ENCODE measurements at places on chromosomes 6 and 20.

- no peak for DNase-seq
Observed at GRCh38 chr20:54431156-54431944, 44.0 kb upstream of the DOK5 start.

GRCh38 chr6:53411451-53411850 is 62.7 kb upstream of the ELOVL5 start:
- no peak for DNase-seq

- DNase-seq, result no peak
Observed at GRCh38 chr20:22815603-22816315, 219.4 kb upstream of the SSTR4 start.

- no peak for DNase-seq
Observed at GRCh38 chr6:84546427-84546914, 217.9 kb downstream of the TBX18 start.

DNA sequence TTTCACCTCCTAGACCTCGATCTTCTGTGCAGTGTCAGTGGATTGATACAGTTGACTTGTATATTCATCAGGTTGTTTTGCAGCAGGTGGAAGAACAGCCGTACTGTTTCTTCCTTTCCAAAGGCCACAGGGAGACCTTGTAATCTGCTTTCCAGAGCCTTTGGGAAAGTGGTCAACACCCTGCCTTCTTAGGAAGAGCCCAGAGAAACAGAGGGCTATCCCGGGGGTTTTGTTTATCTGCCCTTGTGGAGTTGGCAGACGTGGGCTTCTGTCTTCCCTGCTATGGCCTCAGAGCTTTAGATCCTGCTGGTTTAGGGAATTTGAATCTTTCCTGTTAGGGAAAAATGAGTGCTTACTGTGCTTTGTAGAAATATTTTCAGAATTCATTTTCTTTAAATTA is 19.6 kb downstream of the STX16 start:
- DNase-seq, result no peak

DNA sequence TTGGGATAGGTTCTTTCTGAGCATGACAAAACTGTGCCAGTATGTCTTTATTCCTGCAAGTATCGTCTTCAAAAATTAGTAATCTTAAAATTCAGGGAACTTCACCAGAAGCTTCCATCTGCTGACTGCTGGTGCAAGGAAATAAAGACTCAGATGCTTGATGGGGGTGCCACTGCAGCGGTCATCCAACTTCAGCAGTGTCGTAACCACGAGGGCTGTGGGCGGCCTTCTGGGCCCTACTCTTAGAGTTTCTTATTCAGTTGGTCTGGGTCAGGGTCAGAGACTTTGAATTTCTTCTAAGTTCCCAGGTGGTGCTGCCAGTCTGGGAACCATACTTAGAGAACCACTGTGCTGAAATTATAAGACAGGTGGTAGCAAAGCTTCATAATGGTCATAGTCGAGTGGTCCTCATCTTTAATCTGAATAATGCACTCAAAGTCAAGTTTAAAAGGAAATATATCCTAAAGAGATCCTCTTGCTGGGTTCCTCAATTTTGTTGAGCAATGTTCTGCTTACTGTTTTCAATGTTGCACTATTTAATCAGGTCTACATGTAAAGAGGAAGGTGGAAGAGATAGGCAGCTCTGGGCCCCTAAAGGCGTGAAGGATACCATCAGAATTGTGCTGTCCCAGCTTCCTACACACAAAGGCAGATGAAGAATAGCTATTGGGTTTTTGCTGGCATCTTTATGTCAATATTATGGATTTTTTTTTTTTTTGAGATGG is 165.4 kb upstream of the GMDS start:
- no peak for DNase-seq

- DNase-seq, result peak; percentile 88
Observed at GRCh38 chr20:51462566-51463276, 79.8 kb downstream of the NFATC2 start.

GRCh38 chr6:126140015-126140414 is 153.7 kb downstream of the TRMT11 start:
- no peak for DNase-seq

- DNase-seq, result no peak
Observed at GRCh38 chr6:153092082-153093013, 38.7 kb downstream of the RGS17 start.

- no peak for DNase-seq
Observed at GRCh38 chr6:167528976-167529375, 204.1 kb downstream of the TTLL2 start.

- no peak for DNase-seq
Observed at GRCh38 chr6:168724669-168725570, 283.9 kb downstream of the SMOC2 start.

- DNase-seq, result no peak
Observed at GRCh38 chr6:118775381-118775780, 118.6 kb upstream of the ASF1A start.

DNA sequence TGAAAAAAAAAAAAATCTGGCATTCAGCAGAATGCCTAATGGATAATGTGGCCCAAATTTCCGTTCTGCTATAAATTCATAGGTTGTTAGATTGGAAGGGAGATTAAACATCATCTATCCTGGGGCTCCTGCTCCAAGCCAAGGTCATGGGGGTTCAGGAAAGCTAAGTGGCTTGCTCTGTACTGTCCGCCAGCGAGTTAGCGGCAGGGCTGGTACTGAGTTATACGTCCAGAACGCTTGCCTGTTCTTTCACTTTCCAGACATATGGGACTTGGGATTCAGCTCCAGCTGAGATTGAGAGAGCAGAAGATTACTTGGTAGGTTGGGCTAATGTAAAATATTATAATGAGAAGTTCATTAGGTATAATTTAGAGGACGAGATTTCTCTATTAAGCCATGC is 858 bp downstream of the RWDD1 start:
- no peak for DNase-seq

DNA sequence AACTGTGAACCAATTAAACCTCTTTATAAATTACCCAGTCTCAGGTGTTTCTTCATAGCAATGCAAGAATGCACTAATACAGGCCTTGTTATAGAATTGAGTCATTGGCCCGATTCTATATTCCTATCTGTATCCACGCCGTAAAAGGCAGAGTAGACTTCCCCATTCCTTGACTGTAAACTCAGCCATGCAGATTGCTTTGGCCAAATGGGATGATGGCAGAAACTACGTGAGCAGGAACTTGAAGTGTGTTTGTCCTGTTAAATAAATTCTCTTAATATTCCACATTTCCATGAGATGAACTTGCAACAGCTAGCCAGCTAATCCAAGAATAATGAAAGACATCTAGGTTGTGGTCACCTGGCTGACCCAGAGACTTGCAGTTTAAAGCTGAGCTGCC is 3.9 kb upstream of the SAYSD1 start:
- no peak for DNase-seq

- DNase-seq, result no peak
Observed at GRCh38 chr6:139584599-139584998, 210.2 kb upstream of the CITED2 start.

DNA sequence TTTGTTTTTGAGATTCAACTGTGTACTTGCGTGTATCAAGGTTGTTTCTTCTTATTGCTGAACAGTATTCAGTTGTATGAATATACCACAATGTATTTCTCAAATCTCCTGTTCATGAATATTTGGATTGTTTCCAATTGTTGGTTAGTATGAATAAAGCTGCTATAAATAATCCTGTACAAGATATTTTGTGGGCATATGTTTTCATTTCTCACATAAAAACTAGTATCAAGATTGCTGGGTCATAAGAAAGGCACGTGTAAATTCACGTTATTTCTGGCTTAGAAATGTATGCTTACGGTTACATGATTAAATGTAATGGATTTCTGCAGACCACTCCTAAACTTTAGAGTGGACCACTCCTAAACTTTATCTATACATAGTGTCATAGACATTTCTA is 96.6 kb downstream of the BTBD3 start:
- no peak for DNase-seq

GRCh38 chr6:106053484-106054205 is 32.5 kb upstream of the PRDM1 start:
- DNase-seq, result no peak

GRCh38 chr6:157689875-157690274 is 133.2 kb upstream of the SNX9 start:
- DNase-seq, result no peak

- DNase-seq, result no peak
Observed at GRCh38 chr6:110158479-110158878, 21.0 kb downstream of the WASF1 start.

- DNase-seq, result no peak
Observed at GRCh38 chr20:62476056-62476838, 452 bp upstream of the GATA5 start.

DNA sequence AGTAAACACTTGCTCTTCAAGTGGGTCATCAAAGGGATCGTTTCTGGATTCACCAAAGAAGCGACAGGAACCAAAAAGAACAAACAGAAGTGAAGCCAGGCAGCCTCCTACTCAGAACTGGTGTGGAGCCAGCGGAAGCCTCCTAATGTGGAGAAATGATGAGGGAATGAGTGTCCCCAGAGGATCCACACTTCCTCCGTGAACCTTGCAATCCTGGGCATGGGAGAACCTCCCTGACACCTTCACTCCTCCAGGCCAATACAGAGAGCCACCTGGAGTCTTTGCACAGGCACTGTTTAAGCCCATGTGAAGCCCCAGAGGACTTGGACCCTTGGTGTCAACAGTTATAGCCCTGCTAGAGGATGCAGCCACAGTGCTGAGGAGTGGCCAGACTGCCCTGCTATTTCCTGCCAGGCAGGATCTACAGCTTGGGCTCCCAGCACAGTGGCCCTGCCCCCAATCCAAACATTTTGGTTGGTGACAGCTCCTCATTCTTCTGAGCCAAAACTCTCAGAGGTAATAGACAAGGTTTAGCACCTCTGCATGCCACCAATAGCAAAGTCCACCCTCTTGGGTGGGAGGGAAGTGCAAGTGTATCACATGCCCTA is 23.2 kb upstream of the SERINC1 start:
- DNase-seq, result no peak

- DNase-seq, result no peak
Observed at GRCh38 chr6:43733471-43734293, 36.3 kb upstream of the VEGFA start.

DNA sequence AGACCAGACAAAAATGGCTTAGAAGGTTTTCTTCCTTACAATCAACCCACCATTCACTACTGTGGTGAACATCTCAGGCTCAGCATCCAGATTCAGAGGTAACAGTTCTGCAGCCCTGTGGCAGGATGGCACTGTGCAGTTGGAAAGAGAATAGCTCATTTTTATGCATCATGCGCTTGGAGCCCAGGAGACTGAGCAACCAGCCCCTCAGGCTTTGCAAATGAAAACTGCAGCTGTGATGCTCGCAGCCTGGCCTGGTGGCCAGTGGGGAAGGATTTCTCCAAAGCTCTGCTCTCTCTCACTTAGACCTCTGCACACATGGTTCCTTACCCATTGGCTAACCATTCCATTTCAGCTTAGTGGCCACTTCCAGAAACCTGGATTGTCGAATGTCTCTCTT is 45.8 kb downstream of the GABRR2 start:
- no peak for DNase-seq

DNA sequence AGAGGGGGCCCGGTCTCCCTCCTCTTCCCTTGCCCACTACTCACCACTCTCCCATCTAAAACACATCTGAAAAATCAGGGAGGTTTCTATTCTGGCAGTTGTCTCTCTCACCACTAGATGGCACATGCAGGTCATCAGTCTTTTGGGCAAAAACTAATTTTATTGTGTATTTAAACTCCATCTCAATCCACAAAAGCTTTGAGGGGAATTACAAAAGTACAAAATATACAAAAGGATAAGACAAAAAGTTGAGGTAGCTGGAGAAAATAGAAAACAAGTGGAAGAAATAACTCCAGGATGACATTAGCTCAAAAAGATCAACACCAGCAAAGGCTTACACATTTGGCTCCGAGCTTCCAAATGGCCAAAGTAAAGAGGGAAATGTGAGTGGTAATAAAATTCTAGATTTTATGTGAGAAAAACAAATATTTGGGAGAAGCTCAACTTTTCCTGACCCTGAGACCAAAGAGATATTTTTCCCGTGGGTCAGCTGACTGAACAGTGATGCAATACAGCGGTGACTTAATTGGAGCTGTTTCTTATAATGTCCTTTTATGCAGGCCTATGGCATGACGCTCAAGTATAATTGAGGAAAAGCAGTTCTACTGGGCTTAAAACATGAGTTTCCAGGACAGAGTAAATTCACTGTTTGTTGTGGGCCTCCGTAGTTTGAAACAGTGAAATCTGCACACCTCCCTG is 79.8 kb upstream of the CHD6 start:
- no peak for DNase-seq

DNA sequence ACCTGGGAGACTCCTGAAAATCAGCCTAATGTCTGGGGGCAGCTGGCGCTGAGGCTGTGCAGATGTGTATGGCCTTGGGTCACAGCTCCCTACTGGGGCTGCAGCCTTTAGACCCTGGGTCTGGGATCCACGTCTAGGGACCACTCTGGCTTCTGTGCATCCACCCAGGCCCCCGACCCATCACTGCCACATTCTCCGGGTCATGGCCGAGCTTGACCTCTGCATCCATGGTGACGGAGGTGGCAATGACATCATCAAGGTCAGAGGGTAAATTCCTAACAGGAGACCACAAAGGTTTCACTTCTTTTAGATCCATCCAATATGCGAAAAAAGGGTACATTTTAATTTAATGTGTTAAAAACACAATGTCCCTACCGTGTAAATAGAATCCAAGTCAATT is 14.5 kb upstream of the PCMTD2 start:
- DNase-seq, result peak; percentile 6

- no peak for DNase-seq
Observed at GRCh38 chr6:147195510-147195909, 8.7 kb upstream of the STXBP5 start.

DNA sequence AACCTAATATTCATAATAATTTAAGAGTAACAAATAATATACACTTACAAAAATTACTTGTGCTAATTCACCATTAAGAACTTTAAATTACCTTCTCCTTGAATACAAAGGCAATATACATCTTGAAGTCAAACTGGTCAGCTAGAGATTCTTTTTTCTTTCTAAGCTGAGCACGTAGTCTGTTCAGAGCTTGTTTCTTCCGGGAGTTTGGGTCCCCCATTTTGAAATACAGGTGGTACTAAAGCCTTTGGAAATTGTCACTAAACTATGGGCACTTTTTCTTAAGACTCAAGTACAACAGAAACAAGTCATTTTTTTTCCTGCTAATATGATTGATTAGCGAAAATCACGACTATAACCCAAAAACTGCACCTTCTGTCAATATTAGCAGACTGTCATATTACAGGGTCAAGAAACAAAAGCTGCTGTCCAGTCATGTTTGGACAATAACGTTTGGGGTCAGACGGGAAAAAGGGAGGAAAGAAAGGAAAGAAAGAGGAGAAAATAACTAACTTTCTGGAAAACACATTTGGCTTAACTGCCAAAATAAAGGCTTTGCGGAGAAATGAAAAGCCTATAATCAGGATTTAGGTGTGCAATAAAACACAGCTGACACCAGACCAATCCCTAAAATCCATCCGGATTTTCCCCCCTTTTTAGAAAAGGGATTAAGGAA is 367 bp downstream of the C6orf62 start:
- DNase-seq, result no peak
